Stimulated activated CD4-positive, alpha-beta T cell treated with anti-CD3 and anti-CD28 coated beads, Interleukin-4, amount 100 ng/mL, for 48 hours (primary cell): ENCODE measurements at places on chromosomes 3 and 15.

- DNase-seq, result no peak
These were observed 2.7 kb downstream of the LMAN1L start for GRCh38 chr15:74815121-74815934.

DNA sequence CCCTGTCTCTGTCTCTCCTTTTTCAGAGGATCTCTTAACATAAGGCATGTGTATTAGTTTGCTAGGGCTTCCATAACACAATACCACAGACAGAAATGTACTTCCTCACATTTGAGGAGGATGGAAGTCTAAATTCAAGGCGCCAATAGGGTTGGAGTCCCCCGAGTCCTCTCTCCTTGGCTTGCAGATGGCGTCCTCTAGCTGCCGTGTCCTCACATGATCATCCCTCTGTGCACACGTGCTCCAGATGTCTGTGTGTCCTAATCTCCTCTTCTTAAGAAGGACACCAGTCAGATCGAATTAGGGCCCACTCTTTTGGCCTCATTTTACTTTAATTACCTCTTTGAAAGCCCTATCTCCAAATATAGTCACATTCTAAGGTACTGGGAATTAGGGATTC, 23.0 kb upstream of the BFSP2 start:
- DNase-seq, result no peak

DNA sequence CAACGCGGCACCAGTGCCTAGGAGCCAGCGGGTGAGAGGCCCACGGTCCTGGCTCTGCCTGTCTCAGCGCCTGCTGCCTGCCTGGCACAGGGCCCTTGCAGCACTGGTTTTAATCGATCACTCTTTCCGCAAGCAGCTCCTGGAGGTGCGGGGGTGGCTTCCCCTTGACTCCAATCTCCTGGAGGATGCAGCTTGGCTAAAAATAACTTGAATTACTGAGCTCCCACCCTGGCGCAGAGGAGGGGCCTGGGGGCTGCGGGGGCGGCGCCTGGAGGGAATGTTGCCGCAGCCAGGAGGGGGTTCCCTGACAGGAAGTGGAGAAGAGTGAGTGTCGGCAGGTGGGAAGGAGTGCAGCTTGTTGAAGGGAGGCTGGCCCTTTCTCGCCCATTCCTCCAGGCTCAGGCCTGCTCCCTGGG, 9.9 kb upstream of the RPL29 start:
- no peak for DNase-seq

GRCh38 chr3:102483556-102483955, 48.7 kb downstream of the ZPLD1 start:
- DNase-seq, result no peak

DNA sequence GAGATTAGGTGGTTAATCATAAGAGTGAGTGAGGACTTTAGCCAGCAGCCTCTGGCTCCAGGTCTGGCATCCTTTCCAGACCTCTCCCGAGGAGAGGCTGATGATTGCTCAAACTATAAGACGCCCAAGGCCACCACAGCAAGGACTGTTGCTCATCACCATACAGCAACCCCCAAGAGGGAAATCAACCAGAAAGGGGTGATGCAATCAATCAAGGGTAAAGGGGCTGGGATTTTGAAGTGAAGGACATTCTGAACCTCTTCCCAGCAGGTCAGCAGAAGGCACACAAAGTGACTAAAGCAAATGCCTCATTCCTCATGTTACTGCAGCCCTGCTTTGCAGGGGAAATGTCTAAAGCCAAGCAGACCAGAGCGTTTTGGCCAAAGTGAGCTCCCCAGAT, 247.3 kb upstream of the IGF1R start:
- no peak for DNase-seq

DNA sequence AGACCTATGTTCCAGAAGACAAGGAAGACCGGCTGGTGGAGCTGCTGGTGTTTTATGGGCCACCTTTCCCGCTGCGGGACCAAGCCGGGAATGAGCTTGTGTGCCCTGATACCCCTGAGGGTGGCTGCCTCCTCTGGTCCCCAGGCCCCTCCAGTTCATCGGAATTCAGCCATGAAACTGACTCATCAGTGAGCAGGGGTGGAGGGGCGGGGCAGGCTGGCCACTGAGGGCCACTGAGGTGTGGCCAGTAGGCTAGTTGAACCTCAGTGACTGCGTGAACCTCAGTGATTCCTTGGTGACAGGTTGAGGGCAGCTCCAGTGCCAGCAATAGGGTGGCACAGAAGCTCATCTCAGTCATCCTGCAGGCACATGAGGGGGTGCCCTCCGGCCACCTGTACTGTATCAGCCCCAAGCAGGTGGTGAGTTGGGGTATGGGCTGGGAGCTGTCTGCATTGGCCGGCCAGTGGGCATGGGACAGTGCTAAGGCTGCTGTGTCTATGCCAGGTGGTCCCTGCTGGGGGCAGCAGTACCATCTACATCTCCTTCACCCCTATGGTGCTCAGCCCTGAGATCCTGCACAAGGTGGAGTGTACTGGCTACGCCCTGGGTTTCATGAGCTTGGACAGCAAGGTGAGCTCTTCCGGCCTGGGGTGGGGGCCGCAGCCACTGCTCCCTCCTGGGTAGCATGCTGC, 20.3 kb downstream of the ACAA1 start:
- DNase-seq, result no peak

GRCh38 chr15:66716656-66717020, 14.6 kb downstream of the SMAD6 start:
- DNase-seq, result no peak

- no peak for DNase-seq
These were observed 102.9 kb downstream of the FNDC3B start for GRCh38 chr3:172142051-172142863.

- DNase-seq, result no peak
These were observed 22.2 kb downstream of the BCL2A1 start for GRCh38 chr15:79948761-79949160.

GRCh38 chr3:113212150-113212843, 940 bp downstream of the BOC start:
- DNase-seq, result no peak

GRCh38 chr3:8741581-8742261, 8.1 kb downstream of the CAV3 start:
- DNase-seq, result no peak

DNA sequence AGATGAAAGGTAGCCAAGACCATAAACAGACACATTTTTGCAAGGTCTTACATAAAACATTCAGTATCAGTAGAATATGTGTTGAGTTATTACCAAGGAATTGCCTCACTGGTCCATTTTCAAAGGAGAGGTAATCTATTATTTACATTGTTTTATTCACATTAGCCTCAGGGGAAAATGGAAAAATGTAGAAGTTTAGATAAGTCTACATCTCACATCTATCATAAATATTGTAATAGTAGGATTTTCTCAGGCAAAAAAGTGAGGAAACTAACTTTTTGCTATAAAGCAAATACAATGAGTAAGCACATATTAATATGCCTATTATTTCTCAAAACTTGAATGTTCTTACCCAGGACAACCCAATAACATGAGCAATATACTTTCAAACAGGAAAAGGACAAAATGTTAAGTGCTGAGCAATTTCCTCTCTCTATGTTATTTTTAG, 184.6 kb upstream of the AGTR1 start:
- no peak for DNase-seq

DNA sequence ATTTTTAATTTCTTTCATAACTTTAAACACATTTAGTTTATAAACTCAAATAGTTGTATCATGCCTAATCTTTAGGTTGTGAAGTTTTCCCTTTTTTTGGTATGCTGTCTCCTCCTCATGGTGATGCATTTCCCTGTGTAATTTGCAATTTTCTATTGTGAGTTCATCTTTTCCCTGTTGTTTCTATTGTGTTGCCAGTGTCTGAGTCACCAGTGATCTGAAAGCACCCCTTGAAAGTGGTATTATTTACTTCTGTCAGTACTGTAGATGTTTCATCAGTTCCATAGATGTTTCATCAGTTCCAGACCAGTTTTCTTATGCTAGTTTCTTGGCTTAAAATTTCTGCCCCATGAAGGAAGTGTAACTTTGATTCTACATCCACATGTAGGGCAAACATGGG, 80.6 kb downstream of the OXSM start:
- DNase-seq, result no peak

GRCh38 chr3:33883951-33884561, 85.6 kb downstream of the PDCD6IP start:
- no peak for DNase-seq

- no peak for DNase-seq
These were observed 27.7 kb downstream of the MAGI1 start for GRCh38 chr3:66010739-66011655.

DNA sequence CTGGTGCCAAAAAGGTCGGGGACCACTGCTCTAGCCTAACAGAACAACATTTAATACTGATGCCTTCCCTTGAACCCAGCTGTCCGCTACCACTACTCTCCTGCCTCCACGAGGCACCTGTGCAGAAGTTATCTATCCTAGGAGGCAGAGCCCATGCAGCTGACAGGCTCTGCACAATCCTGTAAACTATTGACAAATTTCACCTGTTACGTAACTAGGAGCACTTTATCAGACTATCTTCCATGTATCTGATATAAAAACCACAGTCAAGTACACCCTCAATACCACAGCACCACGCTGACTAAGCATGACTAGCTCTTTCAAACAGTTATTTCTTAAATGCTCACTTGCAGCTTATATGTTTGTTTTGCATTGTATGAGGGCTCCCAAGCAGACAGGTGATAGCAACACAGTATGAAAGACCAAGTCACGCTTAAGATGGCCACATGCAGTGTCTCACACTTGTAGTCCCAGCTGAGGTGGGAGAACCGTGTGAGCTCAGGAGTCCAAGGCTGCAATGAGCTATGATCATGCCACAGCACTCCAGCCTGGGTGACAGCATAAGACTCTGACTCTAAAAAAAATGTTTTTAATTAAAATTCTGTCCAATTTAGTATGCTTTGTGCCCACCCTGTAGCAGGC, 4.5 kb upstream of the IL17RC start:
- DNase-seq, result no peak

DNA sequence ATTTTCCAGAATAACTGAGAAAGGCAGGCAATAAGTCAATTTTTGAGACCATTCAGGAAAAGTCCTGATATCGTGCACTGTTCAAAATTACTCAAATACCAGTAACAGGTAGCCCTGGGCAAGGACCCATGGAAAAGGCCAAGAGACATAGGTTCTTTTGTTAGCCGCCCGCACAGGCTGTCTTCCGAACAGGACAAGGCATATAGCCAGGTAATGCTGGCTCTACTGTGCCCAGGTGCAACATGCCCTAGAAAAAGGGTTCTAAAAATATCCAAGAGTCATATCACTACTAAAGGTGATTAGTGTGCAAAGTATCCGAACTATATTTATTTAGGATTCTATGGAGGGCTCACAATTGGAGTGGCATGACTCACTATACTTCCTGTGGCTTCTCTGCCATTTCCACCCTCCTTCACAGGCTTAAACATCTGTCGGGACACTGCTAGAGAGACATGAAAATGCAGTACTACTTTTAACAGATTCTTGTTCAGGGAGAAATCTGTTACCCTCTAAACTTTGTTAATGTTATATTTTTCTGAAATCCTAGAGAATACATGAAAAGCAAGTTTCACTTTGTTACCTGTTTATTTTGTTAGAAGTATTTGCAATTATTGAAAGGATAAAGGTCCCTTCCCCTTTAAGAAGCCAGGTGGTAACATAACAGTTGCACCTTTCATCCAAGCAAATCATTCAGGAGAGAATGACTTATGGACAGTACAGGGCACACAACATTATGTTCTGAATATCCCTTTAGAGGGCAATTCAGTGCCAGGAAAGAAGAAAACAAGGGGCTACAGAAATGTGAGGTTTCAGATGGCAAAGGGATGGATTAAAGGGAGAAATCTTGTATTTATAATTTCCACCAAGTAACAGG, 293.3 kb upstream of the THBS1 start:
- DNase-seq, result no peak

- DNase-seq, result no peak
These were observed 364.2 kb upstream of the CNTN3 start for GRCh38 chr3:74978684-74979083.
